HFFc6 (cell line): ENCODE measurements at places on chromosomes 4 and X.

GRCh38 chr4:183286590-183287308, 33.3 kb downstream of the CLDN22 start:
- no peak for DNase-seq

- DNase-seq = no peak
Measured at GRCh38 chr4:20764366-20764992, 64.2 kb downstream of the PACRGL start.

- DNase-seq = no peak
Measured at GRCh38 chrX:15146515-15146914, 123.4 kb downstream of the ASB9 start.

GRCh38 chr4:187270154-187270553, 546.5 kb upstream of the FAT1 start:
- DNase-seq = no peak

- DNase-seq = no peak
Measured at GRCh38 chrX:67720344-67720743, 176.5 kb downstream of the AR start.

- no peak for DNase-seq
Measured at GRCh38 chrX:10199212-10199611, 42.4 kb downstream of the CLCN4 start.

GRCh38 chr4:118308306-118309030, 44.3 kb downstream of the PRSS12 start:
- no peak for DNase-seq

DNA sequence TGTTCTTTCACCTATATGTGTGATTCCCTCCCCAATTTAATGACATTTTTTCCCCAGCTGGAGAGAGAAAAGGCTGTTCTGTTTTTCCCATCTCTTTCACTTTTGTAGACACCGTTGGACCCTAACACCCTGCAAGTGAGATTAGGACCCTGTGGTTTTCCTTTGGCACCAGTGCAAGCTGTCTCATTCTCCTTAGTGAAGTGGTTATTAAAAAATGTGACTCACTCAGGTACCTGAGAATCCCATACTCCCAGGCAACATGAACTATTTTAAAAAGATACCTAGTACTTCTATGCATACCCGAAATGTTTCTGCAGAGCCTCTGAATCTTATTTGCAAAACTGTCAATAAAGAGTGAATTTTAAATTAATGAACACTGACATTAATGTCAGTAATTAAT, 175.7 kb upstream of the TBC1D9 start:
- DNase-seq = no peak

- DNase-seq = no peak
Measured at GRCh38 chr4:106493086-106493485, 124.5 kb upstream of the GIMD1 start.

GRCh38 chrX:24990535-24990934, 25.2 kb downstream of the ARX start:
- no peak for DNase-seq

GRCh38 chr4:148376151-148376550, 66.1 kb downstream of the NR3C2 start:
- no peak for DNase-seq

GRCh38 chr4:173522951-173523395, 7.1 kb downstream of the HAND2 start:
- DNase-seq = no peak

GRCh38 chrX:21661316-21661715, 3.2 kb upstream of the KLHL34 start:
- DNase-seq = no peak

DNA sequence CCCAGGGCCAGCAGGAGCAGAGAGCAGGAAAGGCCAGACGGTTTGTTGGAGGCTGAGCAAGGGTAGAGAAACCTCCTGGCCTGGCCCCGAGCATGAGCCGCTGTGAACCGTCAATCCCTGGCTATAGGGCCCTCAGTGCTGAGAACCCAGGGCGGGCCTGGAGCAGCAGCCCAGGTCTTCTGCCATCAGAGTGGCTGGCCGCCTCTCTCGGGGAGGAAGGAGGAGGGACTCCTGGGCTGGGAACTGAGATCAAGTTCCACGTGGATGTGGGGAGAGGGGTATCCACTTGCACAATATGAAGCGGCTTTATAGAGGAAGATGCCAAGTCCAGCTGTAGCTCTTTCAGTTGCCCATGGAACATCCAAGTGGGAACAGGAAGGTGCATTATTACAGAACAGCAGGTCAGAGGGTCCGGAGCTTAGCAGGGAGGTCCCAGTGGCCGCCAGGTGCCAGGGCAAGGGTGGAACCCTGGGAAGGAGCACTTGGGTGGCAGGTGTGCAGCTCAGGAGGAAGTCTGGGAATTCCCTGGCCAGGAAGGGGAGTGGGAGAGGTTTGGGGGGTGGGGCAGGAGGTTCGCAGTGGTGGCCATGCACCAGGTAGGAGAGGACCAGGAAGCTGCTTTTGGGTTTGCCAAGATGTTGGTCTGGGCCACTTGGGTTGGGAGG, 31.7 kb upstream of the CRMP1 start:
- DNase-seq = no peak
